ENCODE measurements at places on chromosomes 5 and 9.
A peak's percentile ranks its signal among the peaks of the same experiment; 100 is the strongest.

GRCh38 chr9:4489919-4490704 is at the start of gene SLC1A1:
SLC1A1 (plus strand) TSS chr9:4490468; CDS start chr9:4490680, 212 bp downstream.
- no peak for DNase-seq

- no peak for DNase-seq
Observed at GRCh38 chr5:83077662-83078261, 415 bp downstream of the XRCC4 start.

GRCh38 chr5:151234476-151235238 is 10.8 kb upstream of the CCDC69 start:
- DNase-seq, result no peak

DNA sequence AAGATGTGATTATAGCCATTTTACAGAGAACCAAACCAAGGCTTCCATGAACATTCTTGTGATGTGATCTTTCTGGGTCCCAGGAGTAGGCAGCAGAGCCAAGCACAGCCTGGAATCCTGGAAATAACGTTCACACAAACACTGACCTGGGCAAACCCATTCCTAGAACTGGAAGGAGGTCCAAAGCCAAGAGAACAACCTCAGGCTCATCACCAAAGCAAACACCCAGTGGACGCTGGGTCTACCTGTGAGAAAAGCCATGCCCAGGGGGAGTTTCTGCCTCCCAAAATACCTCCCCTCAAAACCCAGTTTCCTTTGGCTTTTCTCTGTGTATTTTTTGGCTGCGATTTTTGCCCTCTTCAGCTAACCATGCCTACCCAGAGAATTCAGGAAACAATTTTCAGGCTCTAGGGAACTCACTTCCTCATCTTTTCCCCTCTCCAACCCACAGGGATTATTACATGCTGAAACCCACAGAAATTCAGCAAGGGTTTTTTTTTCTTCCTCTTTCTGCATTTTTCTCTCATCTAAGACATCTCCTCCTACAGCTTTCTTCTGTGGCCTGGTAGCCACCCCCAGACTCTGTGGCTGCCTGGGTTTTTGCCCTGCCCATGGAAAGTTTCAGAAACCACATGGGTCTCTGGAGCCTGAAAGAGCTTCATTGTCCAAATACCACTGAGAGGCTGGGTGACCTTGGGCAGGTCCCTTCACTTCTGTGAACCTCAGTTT is 75.0 kb downstream of the TNC start:
- DNase-seq, result peak; percentile 33

- no peak for DNase-seq
Observed at GRCh38 chr9:135065151-135065550, 22.3 kb upstream of the OLFM1 start.

- DNase-seq, result no peak
Observed at GRCh38 chr9:15361737-15362136, 54.7 kb upstream of the TTC39B start.

DNA sequence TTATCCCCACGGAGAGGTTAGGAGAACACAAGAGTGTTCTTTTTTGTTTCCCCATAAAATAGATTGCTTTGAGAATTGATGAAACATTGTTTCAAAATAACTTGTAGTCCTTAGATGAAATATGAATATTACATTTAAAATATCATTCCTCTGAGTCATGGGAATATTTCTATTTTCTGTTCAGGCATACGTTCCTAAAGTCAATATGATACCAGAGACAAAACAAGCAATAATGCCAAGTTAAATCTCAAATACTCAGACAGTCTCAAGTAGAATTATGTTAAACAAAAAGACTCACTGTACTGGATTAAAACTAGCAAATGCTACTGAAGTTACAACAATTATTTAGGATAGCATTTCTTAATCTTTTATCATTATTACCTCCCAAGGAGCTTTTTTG is 111.7 kb upstream of the C6 start:
- no peak for DNase-seq

DNA sequence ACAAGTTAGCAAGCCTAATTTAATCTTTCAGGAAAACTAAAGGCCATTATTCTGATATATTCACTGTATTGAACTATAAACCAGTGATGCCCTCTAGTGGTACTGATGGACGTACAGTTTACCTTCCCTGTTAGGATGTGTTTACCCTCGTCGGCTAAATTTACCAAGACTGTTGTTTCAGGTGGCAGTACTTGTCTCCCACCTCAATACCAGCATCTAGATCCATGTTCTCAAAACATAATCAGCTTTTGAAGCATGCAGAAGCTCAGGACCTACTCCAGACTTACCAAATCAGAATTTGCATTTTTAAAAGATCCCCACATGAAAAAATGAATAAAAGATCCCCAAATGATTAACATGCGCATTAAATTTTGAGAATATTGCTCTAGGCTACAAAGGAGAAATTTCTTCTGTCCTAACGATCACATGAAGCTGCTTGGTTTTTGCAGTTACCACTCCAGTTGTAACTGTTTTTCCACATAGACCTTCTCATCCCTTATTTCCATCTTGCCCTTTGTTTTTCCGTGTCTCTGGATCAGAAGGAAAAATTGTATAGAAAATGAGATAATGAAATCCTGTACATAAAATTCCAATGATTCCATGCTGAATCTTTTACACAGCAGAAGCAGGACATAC is 3.2 kb upstream of the BAAT start:
- no peak for DNase-seq

DNA sequence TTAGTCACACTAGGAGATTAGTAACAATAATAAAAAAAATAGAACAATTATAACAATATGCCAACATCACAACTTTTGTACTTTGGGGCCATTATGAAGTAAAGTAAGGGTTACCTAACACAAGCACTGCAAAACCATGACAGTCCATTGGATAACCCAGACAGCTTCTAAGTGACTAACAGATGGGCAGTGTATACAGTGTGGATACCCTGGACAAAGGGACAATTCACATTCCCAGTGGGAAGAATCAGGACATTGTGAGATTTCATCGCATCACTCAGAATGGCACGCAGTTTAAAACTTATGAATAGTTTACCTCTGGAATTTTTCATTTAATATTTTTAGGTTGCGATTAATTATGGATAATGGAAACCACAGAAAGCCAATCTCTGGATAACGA is 45.6 kb upstream of the JADE2 start:
- no peak for DNase-seq

DNA sequence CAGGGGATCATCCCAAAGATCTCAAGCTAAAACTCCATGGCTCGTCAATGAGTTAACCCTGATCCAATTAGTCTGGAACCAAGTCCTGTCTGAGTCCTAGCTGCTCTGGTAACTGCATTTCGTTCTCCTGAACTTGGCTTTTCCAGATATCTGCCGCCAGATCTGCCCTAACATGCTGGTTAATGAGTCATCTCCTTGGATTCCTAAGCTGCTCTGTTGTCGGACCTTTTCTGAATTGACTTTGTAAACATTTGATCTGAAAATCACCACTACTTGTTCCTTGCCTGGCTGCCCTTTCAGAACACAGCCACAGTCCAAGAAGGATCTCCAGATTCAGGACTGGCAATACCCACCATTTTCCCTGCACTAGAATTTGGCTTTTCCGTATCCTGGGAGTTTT is 473.0 kb downstream of the ZSWIM6 start:
- peak; percentile 21 for DNase-seq

GRCh38 chr9:134785325-134786108 is 95.1 kb upstream of the FCN2 start:
- DNase-seq, result no peak

- no peak for DNase-seq
Observed at GRCh38 chr5:128466980-128467379, 71.1 kb downstream of the FBN2 start.

GRCh38 chr9:112544477-112544876 is 57.9 kb downstream of the KIAA1958 start:
- no peak for DNase-seq

DNA sequence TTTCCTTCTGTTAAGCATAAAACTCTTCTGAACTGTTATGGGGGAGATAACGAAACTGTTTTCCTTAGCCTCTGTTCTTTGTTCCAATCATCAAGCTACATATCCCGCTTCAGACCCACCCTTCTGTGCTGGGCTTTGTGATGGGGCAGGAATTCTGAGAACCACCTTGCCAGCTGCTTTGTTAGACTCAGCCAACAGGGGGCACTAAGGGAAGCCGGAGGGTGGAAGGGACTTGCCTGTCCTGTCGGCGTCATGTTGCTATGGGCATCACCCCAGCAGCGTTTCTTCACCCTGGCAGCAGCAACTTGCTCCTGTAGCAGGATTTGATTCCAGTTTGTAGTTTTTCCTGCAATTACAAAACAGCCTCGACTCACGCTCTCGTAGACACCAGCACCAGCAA is 169.1 kb downstream of the CAAP1 start:
- no peak for DNase-seq

DNA sequence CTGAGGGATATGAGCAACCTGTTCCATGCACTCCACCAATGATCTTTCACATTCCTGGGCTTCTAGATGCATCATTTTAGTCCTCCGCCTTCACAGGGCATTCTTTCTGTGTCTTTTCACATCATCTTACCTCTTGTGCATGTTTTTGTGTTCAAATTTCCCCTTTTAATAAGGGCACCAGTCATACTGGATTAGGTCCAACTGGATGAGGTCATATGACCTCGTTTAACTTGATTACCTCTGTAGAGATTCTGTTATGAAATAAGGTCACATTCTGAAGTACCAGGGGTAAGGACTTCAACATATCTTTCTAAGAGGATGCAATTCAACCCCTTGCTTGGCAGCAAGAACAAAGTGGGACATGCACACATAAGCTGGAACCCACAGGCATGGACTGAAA is 335.3 kb upstream of the TLE4 start:
- no peak for DNase-seq
